ENCODE measurements at places on chromosomes 1 and 21. TPM values are rescaled to one million over a fixed set of nuclear protein-coding genes. Genes with fewer than 3 reads are reported as not detected.

The SLC5A9 gene
- not detected for total RNA-seq

The SERPINC1 gene
- total RNA-seq = not detected

The GPR37L1 gene
- 0.82 TPM for total RNA-seq

The JTB gene
- 57.5 TPM for total RNA-seq

The ANXA9 gene
- total RNA-seq = under 0.01 TPM

The ATP6V1G3 gene
- not detected for total RNA-seq

The CDA gene
- total RNA-seq = not detected

The SPRR2F gene
- not detected for total RNA-seq

The TSPEAR gene
- total RNA-seq = not detected

The SLC2A1 gene
- total RNA-seq = 28.1 TPM

The ZNF683 gene
- total RNA-seq = not detected

The HCRTR1 gene
- 1.6 TPM for total RNA-seq

The PRAMEF2 gene
- total RNA-seq = not detected

The INKA2 gene
- total RNA-seq = 4.5 TPM

The BATF3 gene
- total RNA-seq = 5.7 TPM

The AQP10 gene
- not detected for total RNA-seq

The ODF2L gene
- total RNA-seq = 67.7 TPM

The SH3GLB1 gene
- total RNA-seq = 120 TPM
